CD4-positive, CD25-positive, alpha-beta regulatory T cell (primary cell): ENCODE measurements at places on chromosomes 16 and 17.

DNA sequence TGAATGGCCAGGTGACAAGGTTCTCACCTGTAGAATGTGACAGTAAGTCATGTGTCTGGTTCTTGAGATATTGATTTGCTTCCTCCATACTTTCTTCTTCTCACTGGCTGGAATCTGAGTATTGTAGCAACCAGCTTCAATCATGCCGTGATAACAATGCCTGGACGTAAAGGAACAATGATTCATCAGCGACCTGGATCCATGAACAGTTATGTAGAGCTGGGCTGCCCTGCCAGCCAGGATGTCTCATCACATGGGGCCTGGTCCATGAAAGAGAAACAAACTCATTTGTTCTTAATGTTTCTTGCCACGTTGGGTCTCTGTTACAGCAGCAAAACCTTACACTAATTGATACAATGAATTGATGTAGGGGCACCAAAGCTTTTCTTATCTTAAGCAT, 627.2 kb downstream of the TOX3 start:
- no peak for DNase-seq

- no peak for DNase-seq
These were observed 270.6 kb downstream of the FTO start for GRCh38 chr16:53974484-53975080.

GRCh38 chr16:24713379-24713778, 16.1 kb upstream of the TNRC6A start:
- no peak for DNase-seq

DNA sequence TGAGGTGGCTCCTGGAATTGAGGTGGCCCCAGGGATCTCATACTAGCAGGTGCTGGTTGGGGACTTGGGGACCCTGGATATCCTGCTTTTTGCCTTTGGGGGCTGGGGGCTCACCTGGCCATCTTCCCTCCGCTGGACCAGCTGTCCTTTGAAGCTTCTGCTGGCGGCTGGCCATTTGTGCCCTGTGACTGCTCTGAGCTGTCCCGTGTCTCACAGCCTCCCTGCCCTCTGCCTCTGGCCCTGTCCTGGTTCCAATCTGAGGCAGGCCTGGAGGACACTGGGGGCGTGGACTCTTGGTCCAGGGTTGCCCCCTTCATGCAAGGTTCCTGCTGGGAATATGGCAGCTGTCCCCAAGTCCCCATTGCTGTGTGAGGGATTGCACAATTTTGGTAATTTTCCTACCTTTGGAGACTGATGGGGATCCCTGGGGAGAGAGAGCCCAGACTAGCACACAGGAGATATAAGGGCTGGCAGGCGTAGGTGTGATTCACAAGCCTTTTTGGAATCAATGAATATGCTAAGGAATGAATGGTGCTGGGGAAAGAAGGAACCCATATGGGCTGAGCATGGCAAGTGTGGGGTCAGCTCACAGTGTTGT, 19.2 kb downstream of the ADCY7 start:
- DNase-seq = no peak

- no peak for DNase-seq
These were observed 151.7 kb upstream of the COX10 start for GRCh38 chr17:13917634-13918033.

DNA sequence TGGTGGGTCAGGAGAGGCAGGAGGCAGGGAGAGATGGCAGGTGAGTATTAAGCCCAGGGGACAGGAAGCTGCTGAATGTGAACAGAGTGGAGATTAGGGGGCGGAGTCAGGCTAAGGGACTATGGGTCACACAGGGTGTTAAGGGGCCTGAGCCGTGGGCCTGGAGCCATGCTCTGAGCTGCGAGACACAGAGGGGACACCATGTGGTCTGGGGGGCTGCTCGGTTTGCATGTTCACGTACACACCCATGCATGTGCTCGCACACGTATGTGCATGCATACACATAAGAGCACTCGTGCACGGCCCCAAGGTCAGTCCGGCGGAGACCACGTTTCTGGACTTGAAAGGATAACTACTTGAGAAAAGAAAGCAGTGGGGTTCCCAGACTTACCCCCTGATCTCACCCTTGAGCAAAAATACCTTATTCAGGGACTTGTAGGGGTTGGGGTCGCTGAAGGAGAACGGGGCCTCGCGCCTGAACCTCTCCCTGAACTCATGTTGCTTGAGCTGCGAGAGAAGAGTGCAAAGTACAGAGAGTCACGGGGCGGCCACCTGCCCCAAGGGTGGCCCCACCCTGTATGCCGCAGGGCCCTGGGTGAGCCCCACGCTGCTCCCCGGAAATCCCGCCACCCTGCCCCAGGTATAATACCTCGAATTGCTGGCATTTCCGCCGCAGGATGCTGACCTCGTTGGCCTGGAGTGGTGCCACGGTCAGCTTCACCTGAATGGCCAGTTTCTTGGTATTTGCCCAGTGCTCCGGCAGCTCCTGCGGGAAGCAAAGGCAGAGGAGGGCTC, 50.8 kb downstream of the DNAH17 start:
- DNase-seq = no peak

DNA sequence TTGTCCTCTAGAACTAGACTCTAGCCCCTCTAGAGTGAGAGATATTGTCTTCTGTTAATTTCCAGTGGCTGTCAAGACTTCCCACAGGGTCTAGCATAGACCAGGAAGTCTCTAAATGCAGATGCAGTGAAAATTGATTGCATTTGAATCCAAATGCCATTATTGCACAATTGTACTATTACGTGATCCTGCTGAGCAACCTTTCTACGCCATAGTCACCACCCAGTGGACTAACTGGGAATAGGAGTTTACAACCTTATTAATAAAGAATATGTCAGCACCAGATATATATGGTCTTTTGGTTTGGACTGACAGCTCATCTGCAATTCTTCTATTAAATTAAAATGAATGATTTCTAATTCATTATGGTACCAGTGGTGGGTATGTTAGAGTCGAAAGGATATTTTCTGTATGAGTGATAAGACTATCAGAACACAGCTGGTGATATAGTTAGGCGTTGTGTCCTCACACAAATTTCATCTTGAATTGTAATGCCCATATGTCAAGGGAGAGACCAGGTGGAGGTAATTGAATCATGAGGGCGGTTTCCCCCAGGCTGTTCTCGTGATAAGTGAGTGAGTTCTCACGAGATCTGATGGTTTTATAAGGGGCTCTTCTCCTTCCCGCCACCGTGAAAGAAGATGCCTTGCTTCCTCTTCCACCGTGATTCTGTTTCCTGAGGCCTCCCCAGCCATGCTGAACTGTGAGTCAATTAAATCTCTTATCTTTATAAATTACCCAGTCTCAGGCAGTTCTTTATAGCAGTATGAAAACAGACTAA, 138.9 kb upstream of the CA10 start:
- no peak for DNase-seq

- no peak for DNase-seq
These were observed 18.0 kb upstream of the GSE1 start for GRCh38 chr16:85594978-85595661.

- no peak for DNase-seq
These were observed 4.1 kb upstream of the GPRC5C start for GRCh38 chr17:74427763-74428153.

- DNase-seq = no peak
These were observed 32.6 kb downstream of the FA2H start for GRCh38 chr16:74742051-74742481.

GRCh38 chr17:30228011-30228410, 7.5 kb downstream of the SLC6A4 start:
- no peak for DNase-seq
